NCI-H2029 treated with DMSO at 0.1 percent for 48 hours (cell line): ENCODE measurements at places on chromosomes 5 and 9.

GRCh38 chr5:123451047-123451446, 27.8 kb upstream of the CEP120 start:
- no peak for DNase-seq

DNA sequence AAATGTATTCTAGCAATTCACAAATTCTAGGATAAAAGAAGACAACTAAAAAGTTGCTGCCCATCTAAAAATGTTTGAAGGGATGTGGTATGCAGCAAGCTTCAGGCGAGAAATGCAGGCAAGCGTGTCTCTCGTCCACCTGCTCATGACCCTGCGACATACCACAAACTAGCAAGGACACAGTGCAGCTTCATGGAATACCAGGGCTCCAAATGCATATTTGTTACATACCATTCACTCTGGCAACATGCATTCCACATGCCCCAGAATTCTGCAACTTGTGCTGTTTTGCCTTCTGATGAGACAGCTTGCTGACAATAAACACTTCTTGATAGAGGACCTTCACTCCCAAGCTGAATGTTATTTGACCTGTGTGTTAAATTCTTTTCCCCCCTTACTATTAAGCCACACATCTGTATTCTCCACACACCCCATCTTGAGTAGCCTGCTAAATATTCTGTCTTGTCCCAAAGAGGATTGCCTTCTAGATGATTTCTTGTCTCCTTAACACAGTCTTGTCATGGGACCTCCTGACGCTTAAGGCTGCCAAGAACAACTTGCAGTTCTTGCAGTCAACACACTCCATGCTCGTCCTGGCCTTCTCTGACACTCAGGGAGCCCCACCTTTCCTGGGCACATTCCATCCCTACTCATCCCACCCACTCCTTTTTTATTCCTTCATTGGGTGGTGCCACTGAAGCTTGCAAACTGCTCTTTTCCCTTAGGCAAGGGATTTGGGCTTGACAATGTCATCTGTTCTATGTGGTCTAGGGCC, 340.5 kb downstream of the PIK3R1 start:
- DNase-seq, result no peak

GRCh38 chr5:11064763-11065450, 303.9 kb upstream of the DAP start:
- DNase-seq, result no peak

- DNase-seq, result no peak
Observed at GRCh38 chr5:111774525-111774924, 17.5 kb upstream of the NREP start.

DNA sequence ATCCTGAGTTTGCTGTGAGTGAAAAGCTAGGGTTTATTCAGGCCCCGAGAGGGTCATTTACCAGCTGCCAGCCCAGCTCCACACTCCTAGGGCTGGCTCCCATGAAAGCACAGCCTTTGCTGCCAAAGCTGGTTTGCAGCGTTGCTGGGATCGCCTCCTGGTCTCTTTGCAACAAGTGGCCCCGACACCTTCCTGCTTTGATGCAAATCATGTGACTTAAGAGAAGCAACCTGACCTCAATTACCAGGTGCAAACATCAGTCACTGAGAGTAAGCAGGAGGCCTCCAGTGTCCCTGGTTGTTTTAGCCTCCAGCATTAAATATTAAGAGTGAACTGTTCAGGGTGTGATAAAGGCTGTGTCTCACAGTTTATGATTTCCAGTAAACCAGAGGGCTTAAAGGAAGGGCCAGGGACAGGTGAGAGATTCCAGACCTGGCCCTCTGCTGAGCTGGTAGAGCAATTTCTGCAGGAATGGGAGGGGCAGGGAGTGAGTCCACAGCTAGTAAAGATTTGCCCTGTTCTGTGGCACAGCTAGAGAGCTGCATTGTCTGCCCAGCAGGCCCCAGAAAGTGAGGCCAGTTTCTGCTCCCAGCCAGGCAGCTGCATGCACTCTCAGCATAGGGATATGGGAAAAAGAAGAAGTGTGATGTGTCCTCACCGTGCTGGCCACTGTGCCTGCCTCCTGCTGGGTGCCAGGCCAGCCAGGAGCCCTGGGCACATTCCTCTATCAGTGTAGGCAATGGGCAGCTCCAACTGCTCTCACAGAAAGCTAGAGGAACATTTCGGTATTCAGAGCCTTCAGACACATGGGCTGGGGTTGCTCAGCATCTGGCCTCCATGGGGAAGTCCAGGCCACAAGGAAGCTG, 58.0 kb downstream of the SLC22A5 start:
- DNase-seq, result peak; percentile 84

DNA sequence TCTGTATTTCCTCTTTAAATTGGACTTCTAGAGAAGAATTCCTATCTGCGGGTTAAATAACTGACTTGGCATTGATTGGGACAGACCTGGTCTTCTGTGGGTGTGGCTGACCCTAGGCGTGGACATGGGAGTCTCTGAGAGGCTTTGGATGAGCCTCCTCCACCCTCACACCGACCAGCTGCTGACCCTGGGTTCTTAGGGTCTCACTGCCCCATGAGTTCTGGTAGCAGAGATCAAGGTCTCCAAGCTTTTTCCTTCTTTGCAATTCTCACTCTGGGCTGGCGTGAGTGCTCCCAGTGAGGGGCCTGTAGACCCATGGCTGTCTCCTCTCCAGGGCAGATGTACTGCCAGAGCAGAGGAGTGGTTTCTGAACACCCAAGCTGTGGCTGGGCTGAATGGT, 41.6 kb upstream of the PITX1 start:
- no peak for DNase-seq

DNA sequence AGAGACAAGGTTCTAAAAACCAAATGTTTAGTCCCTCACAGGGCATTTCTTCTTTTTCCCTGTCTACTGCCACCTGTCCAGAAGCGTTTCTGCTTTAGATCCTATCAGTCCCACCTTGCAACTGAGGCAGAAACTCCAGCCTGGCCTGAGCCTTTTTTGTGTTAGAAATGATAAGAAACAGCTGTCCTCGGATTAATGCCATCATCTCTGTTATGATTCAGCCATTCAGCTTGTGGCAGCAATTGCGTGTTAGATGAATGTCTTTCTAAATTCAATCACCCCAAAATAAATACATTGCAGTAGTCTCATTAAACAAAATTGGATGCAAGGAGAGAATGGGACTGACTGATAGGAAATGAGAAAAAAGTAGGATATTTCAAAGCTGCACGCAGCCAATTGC, 28.3 kb upstream of the FRMPD1 start:
- no peak for DNase-seq

GRCh38 chr5:100760688-100761087, 142.4 kb downstream of the ST8SIA4 start:
- DNase-seq, result no peak

GRCh38 chr9:127053960-127054359, 68.5 kb downstream of the ANGPTL2 start:
- no peak for DNase-seq

DNA sequence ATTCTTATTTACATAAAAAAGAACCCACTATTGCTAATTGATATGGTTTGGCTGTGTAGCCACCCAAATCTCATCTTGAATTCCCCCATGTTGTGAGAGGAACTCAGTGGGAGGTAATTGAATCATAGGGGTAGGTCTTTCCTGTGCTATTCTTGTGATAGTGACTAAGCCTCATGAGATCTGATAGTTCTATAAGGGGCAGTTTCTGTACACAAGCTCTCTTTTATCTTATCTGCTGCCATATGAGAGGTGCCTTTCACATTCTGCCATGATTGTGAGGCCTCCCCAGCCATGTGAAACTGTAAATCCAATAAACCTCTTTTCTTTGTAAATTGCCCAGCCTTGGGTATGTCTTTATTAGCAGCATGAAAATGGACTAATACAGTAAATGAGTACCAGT, 58.2 kb upstream of the PRR16 start:
- no peak for DNase-seq
